ENCODE measurements at places on chromosomes 7 and 10.

GRCh38 chr7:11447106-11447505 lies 384.9 kb downstream of the THSD7A start:
- DNase-seq = no peak

DNA sequence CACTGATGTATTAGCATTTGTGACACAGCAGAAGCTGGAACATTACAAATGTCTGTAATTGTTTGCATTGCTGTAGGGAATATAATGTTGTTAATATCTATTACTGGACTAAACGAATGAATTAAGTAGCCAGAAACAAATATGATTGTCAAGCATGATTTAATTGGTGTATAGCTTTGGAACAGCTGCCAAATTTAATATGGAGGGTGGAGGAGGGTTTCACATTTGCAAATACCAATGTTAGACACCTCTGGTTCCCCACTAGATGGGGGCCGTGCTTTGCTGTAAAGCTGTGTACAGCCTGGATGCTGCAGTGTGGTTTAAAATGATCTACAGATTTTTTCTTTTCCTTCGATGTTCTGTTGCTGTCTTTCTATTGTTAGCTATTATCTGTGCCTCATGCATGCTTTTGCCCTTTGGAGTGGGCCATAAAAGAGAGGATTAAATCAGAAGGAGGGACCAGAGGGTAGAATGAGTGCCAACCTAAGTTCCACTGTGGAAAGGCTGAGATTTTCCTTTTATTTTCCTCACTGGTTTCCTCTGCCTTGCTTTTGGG lies 23.1 kb downstream of the DNAJB9 start:
- no peak for DNase-seq

GRCh38 chr7:116957874-116958273 lies 4.6 kb downstream of the ST7 start:
- no peak for DNase-seq

GRCh38 chr10:73941300-73941699 lies 30.4 kb downstream of the PLAU start:
- no peak for DNase-seq

- no peak for DNase-seq
Measured at GRCh38 chr7:149772241-149772955, 990 bp downstream of the ZNF467 start.

- DNase-seq = no peak
Measured at GRCh38 chr7:109699661-109700060, 1130.0 kb downstream of the DNAJB9 start.

- no peak for DNase-seq
Measured at GRCh38 chr7:141590666-141591065, 39.5 kb downstream of the AGK start.

DNA sequence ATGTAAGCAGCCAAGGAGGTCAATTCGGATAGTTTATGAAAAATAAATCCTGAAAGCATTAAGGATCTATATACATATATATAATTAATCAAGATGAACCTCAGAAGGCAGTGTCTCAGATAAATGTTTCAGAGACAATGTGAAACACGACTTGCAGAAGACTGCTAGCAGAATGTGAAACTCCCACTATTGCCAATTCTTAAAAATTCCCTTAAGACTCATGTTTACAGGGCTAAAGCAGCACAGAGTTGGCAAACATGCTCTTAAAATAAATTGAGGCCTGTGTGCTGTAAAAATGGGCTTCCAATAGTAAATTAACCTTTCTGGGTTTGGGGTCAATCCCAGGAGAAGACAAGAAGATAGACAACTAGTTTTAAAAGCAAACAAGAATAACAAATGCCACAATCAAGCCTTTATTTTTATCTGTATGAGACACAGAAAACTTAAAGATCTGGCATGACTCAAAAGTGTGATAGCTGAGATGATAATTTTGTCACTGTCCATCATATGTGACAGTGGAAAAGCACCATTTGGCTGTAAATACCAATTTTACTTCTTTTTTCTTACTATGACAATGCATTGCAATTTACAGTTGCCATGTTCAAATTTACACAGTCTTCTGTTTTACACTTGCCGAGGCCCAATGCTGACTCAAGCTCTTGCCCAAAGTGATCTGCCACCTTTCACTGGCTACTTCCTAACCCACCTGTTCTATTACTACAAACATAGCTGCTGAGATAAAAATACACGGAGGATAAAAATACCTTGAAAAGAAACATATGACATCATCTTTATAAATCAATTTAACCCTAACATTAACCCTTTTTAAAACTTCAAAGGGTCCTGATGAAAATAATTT lies 78.6 kb downstream of the CHCHD3 start:
- no peak for DNase-seq

DNA sequence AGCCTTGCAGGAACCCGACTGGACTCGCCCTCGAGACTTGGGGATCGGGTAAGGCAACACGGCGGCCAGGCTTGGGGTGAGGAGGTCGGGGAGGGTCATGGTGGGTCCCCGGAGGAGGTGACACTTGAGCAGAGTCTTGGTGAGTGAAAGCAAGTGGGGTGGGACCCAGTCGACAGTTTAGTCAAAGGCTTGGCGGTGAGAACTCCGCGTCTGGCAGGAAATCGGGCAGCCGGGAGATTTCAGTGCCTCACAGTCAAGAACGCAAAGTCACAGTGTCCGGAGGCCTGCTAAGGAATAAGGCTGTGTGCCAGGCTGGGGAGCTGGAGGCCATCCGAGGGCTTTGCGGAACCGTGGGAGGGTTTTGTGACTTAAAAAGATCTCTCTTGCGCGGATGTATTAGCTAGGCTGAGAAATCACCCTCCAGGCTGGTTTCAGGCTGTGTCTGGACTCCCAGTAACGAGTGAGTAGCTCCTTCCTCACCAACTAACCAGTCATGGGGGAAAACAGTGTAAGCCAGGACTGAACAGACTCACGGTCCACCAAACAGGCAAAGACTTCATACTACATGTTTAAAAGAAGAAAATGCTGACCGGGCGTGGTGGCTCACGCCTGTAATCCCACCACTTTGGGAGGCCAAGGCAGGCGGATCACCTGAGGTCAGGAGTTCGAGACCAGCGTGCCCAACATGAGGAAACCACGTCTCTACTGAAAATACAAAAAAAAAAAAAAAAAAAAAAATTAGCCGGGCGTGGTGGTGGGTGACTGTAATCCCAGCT lies 613 bp downstream of the AP5Z1 start:
- no peak for DNase-seq

DNA sequence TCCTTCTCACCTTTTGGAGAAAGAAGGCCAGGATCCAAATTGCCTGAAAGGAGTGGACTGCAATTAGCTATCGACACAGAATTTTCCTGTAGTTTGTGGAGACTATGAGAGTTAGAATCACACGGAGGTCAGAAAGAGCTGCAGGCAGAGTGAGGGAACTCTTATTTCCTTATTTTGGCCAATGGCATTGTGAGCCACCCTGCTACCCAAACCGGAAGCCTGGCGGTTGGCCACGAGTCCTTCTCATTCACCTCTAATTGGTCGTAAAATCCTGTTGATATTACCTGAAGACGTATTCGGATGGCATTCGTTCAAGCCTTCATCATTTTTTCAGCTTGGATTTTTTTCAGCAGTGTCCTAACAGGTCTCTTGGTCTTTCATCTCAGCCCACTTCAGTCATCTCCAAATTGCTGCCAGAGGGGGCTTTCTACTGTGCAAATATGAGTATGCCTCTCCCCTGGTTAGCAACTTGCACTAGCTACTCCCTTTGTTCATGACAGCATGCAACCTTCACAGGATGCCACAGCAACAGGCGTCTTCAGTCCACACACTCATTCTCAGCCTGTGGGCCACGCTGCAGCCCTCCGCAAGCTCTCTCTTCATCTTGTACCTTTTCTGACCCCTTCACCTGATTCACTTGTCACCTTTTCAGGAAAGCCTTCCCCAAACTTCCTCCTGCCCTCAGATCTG lies 66.9 kb downstream of the GATA3 start:
- DNase-seq = no peak

DNA sequence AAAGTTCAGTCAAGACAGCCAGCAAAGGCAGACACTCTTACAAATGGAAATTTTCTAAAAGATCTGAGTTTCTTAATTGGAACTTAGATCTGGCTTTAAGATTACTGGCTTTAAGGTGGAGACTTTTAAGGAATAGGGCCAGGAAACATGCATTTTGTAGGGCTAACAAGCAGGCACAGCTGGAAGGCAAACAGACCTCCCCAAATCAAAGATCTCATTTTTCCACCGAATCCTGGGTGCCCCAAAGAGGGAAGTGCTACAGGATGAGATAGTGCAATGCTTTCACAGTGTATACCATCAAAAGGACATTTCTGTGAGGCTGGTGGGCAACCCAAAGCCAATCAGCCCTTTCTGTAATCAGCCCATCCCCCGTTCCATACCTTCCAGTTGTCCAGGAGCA lies 27.4 kb downstream of the MRPL32 start:
- DNase-seq = no peak

DNA sequence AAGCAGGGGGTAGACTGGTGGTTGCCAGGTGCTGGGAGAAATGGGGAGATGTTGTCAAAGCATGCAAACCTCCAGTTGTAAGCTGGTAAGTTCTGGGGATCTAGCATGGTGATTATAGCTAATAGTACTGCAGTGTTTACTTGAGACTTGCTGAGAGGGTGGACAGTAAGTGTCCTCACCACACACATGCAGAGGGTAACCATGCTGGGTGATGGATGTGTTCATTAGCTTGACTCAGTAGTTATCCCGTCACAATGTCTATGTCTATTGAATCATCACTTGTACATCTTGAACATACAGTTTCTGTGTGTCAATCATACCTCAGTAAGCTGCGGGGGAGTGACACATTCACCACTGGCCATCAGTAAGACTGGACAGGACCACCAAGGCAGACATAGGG lies 42.1 kb downstream of the GSDME start:
- no peak for DNase-seq

- no peak for DNase-seq
Measured at GRCh38 chr7:94618126-94618525, 37.8 kb downstream of the SGCE start.

- no peak for DNase-seq
Measured at GRCh38 chr10:30839652-30840051, 192.0 kb downstream of the ZNF438 start.

- DNase-seq = no peak
Measured at GRCh38 chr7:143369678-143370651, 7.5 kb upstream of the FAM131B start.

DNA sequence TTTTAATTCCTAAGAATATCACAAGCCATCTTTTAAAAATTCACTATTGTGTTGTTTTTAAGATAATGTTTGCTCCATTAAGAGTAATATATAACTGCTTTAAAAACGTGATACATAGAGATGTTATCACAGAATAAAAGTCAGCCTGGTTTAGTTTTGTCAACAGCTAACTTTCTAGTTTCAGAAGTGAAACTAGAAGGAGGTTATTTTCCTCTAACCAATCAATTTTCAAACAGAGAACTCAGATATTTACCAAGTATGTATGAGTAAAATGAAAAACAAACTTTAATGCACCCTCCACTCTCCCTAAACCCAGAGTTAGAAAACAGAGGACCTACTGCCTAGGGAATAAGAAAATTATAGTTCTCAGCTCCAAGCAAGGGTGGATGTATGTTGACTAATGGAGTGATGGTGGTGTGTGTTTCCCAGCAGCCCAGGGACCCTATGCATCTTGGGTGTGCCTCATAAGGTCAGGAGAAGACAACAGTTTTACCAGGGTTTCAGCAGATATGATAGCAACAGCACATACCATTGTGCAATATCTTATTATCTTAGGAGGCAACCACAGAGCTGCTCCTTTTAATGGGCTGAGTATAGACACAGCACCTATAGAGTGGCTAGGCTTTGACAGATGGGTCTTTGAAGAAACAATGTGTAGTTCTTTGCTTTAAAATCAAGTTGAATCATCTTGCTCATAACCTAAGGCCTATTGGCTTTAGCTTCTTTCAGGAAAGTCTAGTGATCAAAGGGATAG lies 58.4 kb downstream of the PTPRZ1 start:
- DNase-seq = no peak

- no peak for DNase-seq
Measured at GRCh38 chr7:151899513-151900360, 22.8 kb upstream of the PRKAG2 start.

DNA sequence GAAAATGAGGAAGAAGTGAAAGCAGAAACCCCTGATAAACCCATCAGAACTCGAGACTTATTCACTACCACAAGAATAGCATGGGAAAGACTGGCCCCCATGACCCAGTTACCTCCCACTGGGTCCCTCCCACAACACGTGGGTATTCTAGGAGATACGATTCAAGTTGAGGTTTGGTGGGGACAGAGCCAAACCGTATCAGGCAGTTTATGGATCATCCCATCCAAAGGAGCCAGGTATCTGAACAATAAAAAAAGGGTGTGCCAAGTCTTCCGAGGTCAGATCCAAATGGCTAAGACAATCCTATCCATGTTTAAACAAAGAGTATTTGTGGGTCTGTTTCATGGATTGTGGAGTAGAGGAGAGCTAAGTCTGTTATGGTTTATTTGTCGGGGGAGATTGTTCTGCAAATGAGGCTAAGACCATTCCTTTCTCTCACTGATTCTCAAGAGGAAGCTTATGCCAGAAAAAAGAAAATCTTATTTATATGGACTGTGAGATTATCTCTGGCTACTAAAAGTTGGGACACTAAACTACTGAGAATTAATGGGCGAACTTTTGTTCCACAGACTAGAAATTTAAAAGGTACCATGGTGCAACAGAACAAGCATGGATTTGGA lies 203.7 kb downstream of the IPMK start:
- DNase-seq = no peak

DNA sequence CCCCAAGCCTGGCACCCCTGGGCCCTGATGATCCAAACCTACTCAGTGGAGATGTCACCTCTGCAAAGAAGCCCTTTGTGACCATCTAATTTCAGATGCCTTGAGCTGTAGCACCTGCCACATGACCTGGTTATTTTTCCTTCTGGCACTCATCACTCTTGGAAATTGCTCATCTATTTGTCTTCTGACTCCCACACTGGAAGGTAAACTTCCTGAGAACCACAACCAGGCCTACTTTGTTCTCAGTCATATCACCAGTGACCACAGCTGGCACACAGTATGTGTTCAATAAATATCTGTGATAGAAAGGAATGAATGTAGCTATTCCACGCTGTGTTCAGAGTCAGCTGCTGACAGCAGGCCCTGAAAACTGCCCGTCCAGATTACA lies 97.1 kb downstream of the SH3PXD2A start:
- DNase-seq = no peak

Measured in NCI-H187 treated with DMSO at 0.1 percent for 48 hours (cell line).